ENCODE measurements at places on chromosomes 7 and 10. TPM values are rescaled to one million over a fixed set of nuclear protein-coding genes. Genes with fewer than 3 reads are reported as not detected.

GRCh38 chr7:36750451-36750850 is 26.2 kb upstream of the AOAH start:
- DNase-seq = no peak

- no peak for DNase-seq
Observed at GRCh38 chr10:132140167-132140925, 46.4 kb upstream of the DPYSL4 start.

DNA sequence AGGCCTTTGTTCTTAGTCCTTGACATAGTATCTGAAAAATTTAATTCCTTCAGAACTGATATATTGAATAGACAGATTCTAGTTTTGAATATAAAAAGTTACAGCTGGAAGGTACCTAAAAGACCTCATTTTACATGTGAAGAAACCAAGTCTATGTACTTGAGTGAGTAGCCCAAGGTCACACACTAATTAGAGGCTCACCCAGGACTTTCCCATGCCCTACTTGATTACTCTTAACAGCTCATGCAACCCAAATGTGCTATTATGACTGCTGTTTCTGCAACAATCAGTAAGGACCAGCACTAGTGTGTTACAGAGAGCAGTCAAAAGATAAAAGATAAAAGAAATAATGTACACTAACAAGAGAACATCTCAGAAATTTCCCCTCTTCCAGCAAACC is 40.7 kb upstream of the BET1 start:
- no peak for DNase-seq

- no peak for DNase-seq
Observed at GRCh38 chr7:152979376-152979775, 219.8 kb downstream of the ACTR3B start.

DNA sequence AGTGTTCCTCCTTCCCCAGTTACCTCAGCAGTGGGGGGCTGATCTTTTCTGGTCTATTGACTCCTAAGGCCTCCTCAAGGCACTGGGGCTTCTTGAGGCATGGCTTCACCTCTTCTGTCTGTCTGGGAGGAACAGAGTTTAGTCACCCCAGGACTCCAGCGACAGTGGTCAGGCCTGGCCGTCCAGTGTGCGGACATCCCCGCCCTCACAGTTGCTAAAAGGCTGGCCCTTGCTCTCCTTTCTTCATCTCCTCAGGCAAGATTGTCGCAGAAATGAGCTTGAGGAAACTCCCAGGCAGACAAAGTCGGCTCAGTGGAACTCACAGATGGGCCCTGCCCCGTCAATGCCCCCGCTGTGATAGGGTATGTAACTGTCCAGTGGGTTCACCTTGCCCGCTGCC is 7.0 kb upstream of the FFAR4 start:
- no peak for DNase-seq

DNA sequence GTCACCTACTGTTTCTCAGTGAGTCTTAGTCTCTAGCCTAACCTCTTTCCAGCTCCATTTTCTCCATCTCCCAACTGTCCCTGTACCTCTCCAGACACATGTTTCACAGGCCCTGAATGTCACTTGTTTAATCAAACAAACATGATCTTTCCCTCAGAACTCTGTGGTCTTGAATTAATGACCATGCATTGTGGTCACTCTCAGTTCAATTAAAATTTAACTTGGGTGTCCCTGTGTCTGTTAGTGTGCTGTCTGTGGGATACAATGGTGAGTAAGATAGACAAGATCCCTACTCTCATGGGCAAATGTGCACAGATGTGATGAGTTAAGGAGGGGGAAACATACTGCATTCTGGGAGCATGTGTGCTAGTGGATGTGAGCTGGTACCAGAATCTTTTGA is 65.0 kb downstream of the RBM33 start:
- no peak for DNase-seq

DNA sequence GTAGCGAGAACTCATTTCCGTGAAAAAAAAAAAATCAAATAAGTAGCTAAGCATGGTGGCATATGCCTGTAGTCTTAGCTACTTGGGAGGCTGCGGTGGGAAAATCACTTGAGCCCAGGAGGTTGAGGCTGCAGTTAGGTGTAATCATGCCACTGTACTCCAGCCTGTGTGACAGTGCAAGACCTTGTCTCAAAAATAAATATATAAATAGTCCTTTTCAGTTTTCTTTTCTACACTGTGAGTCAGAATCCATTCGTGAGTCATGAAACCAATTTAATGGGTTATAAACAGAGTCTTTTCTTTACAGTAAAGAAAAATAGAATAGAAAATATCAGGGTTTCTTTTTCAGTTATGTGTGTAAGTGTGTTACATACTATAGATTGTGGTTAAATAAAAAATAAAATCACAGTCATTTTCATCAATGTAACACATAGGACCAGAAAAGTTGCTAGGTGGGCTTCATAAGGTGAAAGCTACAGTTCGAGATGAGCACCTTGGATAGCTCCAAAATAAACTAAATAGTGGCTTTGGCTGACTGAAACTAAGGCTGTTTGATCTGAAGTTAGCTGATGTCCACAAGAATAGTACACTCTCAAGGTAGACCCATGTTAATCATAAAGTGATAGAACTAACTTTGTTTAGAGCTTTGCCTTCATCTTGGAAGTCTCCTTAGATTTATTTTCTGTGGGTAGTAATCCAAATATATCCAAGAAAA is 781.1 kb downstream of the GATA3 start:
- no peak for DNase-seq

- no peak for DNase-seq
Observed at GRCh38 chr10:97499561-97500296, 1.0 kb downstream of the UBTD1 start.

DNA sequence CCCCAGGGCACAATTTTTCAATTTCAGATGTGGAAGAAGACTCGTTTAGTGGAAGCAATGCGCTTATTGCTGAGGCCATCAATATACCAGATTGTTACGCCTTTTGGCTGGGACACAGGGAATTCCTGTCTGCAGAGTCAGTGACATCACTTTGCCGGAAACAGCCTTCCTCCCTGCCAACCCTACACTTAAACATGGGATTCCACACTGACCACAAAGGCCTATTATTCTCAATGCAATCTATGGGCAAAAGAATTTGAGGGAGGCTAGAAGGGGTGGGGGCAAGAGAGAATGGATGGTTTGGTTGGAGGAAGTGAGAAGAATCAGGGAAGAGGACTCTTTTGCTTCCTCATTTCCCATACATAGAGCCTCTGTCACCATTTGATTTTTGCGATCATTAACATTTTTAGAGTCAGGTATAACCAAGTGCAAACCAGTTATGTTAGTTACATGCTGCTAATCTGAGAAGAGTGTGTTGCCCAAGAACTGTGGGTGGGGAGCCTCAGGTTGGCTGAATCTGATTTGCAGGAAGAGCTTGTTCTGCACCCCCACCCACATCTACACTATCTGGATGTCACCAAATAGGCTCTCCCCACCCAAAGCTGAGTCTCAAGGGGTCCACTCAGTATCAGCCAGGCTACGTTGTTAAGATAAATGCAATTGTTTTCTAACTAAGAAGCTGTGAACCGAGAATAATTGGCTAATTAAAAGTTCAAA is 58.2 kb downstream of the ENTPD1 start:
- DNase-seq = peak; percentile 34

DNA sequence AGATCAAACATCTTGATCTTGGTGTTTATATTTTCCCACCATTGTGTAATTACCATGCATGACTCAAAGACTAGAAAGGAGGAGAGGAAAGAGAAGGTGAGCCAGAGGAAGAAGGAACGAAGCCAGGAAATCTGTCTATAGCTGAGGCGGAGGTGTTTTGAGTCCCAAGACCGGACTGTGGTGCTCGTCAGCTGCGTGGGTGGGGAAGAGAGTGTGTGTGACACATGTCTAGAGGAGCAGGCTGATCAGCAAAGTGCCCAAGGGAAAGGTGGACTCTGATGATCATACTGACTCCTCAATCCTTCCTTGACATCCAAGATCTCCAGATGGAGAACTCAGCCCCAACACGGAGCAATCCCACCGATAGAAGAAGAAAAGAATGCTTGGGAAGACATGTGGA is 189.5 kb upstream of the MINDY3 start:
- DNase-seq = no peak

DNA sequence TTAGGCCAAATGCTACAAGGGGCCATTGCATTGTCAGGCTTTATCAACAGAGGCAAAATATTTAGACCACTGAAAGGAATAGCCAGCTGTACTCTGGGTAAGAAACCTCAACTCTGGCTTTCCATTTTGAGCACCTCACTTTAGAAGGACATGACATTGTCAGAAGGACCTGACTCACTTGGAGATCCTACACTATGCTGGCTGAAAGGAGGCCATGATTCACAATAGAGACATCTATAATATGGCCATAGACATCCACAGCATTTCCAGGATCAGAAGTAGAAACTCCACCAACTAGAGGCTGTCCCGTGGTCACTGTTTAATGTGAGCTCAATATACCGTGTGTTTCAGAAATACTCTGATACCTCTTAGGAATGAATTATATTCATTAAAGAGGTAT is 140.9 kb downstream of the BTAF1 start:
- DNase-seq = no peak

- DNase-seq = peak; percentile 90
Observed at GRCh38 chr10:102395400-102396316, at the start of gene NFKB2. Gene NFKB2 (plus strand): TSS chr10:102395705. CDS start chr10:102395960, 255 bp downstream.

GRCh38 chr10:97185326-97186058 is at the start of gene SLIT1:
Gene SLIT1 (minus strand): TSS chr10:97185959. CDS start chr10:97185674, 285 bp downstream.
- no peak for DNase-seq

The CTTNBP2 gene
- total RNA-seq = not detected

The HOXA9 gene
- 1.1 TPM for total RNA-seq

- DNase-seq = no peak
Observed at GRCh38 chr7:57305192-57305748, 144.7 kb upstream of the ZNF716 start.

- no peak for DNase-seq
Observed at GRCh38 chr10:110150046-110150445, 57.4 kb upstream of the MXI1 start.

DNA sequence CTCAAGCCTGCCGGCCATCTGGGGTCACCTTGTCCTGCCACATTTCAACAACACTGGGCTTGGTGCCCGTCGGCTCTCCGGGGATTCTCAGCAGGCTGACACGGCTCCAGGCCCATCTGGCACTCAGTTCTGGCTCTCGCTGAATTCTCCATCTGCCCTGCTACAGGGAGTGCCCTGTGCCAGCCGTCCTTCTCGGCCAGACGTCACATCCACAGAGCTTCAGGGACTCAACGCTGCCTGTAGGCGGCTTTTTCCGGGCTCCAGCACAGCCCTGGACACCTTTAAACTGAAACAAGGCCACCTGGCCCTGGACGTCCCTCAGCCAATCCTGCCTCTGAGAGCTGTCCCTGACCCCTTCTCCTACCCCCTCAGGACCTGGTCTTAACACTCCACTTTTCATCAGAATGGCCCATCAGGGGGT is 43.0 kb downstream of the TMEM130 start:
- no peak for DNase-seq

DNA sequence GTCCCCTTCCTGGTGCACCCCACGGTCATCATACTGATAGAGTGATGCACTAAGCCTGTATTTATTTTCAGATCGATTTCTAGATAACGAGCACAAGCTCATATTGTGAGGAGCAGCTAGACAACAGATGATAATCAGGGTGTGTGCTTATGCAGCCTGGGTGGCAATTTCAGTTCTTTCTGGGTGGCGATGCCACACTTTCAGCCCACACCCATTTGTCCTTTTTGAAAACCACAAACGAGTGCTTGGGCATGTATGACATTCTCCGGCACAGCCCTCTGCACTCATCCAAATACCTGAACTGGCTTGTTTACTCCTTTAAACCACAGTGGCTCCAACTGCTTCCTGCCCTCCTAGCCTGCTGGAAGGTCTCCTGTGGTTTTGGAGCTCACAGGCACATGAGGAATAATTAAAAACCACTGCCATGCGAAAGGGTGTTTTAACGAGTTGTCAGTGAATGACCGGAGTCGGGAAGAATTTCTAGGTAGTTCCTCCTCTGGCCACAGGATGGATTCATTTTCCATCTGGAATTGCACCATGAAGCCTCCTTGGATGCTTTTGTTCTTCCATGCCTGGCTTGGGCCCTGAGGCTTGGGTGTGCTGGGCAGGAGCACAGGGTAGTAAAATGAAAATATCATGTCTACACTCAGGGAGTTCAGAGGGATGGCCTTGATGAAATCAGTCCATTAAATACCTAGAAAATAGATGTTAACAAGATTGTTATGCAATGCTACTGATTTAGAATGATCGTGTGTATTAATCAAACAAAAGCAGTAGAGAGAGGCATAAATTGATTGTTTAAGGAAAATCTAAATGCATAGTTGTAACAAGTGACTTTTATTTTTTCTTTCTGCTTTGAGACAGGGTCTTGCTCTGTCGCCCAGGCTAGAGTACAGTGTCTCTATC is 52.4 kb upstream of the ITGB1 start:
- peak; percentile 93 for DNase-seq

The LIPF gene
- total RNA-seq = not detected

DNA sequence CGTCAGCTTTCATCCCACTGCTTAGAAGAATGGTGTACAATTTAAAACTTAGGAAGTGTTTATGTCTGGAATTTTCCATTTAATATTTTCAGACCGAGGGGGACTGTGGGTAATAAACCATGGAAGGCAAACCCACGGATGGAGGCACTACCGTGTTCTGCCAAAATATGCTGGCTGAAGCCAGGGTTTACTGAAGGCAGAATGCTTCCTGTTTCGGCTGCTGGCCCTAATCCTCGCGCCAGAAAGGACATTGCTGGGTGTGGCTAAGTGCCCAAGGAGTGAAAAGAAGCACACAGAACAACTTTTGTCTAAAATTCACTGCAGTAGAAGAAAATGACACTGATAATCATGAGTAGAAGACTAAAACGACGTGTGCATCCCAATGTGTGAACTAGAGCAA is 32.3 kb downstream of the PITRM1 start:
- DNase-seq = no peak

The PNPLA8 gene
- 62.5 TPM for total RNA-seq

DNA sequence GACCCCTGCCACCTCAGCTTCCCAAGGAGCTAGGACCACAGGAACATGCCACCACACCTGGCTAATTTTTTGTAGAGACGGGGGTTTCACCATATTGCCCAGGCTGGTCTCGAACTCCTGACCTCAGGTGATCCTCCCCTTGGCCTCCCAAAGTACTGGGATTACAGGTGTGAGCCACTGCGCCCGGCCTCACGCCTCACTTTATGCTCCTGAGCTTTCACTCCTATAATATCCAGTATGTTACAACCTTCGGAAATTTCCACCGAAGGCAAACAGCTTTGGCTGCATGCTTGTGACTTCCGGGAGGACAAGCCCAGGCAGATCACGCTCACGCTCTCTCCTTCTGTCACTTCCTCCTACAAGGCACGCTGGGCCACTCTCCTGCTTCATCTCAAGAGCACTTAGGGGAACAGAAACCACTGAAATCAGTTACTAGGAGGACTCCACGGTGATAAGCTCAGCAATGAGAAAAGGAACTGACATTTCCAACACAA is 4.4 kb upstream of the MAD1L1 start:
- DNase-seq = no peak

- no peak for DNase-seq
Observed at GRCh38 chr7:20541608-20542349, 73.7 kb upstream of the ABCB5 start.

- no peak for DNase-seq
Observed at GRCh38 chr10:29535778-29536453, 98.9 kb downstream of the SVIL start.

The UBE2D1 gene
- total RNA-seq = 11.5 TPM

DNA sequence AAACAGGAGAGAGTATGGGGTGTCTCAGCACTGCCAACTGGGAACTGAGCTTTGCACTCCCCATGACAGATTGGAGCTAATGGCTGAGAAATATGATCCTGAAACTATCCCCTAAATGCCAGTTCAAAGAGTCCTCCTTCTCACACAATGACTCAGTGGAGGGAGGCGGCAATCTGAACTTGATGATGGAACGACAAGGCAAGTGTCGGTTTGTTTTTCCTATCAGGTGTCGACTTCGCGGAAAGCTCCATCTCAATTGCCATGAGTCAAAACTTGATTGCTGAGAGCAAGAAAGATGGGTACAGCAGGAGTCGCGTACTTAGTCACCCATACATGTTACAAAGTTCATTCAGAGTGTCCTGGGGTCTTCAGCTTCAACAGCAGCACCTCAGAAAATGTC is 52.5 kb downstream of the NPY start:
- DNase-seq = no peak
